ENCODE measurements at places on chromosomes 11 and 22.

- DNase-seq = no peak
Observed at GRCh38 chr11:62599901-62600300, 1.8 kb downstream of the MTA2 start.

DNA sequence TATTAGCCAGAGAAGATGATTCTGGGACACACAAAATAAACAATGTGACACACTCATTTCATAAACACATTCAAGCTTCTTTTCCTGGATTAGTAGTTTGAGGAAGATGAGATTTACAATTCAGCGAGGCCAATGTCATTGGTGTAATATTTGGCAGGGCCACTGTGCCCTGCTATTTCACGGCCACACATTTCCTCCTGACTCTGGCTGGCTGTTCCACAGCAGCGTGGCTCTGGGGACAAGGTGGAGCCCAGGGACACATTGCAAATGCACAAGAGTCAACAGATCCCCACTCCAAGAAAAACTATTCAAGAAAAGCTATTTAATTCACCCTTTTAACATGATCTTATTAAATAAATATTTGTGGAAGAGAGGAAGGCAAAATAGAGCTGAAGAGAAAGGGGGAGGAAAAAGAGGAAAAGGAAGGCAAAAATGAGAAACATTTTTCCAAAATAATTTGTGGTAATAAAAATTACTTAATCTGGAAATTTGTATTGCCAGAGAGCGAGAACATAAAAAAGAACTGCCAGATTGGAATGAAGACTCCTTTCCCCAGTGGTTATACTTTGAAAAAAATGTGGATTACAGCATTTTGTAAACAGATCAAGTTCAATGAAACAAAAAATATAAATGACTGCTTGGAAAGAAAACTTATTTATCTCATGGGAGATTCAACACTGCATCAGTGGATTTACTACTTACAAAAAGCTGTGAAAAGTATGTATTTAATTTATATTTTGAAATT, 27.1 kb downstream of the NXPE2 start:
- no peak for DNase-seq

DNA sequence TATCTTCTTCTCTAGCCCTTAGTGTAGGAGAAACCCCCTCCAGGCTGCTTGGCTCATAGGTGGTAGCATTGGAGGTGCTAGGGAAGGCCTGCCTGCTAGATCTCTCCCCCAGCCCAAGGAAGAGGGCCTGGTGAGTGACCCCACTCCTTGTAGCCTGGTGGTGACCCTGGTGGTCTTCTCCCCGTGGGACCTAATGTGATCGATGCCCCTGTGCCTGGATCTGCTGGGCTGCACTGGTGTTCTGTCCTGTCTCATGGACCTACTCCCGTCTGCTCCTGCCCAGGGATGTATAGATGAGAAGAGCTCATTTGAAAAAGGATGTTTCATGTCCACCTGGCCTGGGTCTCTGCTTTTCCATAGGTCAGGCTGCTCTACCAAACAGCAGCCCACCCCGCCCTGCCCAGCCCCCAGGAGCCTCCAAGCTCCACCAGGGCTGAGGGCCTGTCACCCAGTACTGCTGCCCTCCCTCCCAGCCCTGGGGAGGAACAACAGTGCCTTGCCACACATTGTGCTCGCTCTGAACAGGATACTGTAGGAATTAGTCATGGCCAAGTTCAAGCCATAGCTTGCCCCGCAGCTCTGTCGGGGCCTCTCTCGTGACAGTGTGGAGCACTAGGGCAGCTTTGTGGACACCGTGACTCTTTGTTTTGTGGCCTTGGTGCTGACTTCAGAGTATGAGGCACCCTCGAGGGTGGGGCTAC, 19.7 kb downstream of the SLC37A2 start:
- DNase-seq = no peak

DNA sequence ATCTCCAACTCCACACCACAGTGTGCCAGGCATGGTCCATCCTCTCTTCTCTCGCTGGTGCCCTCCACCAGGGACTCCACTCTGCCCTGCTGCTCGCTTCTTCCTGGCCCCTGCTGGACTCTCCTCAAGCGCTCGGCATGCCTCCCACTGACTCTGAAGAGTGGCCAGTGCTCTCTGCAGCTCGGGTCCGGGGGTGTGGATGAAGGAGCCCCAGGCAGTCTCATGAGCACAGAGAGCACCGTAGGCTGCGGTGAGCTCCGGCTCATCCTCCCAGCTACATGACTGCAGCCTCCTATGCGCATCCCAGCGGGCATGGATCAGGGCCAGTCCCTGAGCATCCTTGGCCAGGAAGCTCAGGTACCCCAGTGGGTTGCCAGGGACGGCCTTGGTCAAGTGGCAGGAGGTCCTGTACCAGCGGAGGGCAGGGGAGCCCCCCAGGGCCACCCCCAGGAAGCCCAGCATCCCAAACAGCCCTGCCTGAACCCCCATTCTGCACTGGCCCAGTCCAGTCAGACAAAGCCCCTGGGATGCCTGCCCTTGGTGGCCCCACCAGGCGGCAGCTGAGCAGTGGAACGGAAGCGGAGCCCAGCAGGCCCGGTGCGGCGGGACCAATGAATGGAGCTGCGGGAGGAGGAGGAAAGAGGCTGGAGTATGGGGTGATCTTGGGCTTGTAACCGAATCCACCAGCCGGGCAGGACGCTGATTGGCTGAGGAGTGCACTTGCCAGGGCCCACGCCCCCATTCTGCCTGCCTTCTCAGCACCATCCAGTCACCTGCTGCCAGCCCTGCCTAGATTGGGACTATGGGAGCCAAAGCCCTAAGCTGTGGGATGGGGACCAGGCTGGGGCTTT, at the start of gene PLA2G3:
Gene PLA2G3, minus strand, starts transcription at position 643 of the 851 bp plus-strand sequence. Its CDS starts 154 bp downstream, at position 489.
- no peak for DNase-seq

- no peak for DNase-seq
Observed at GRCh38 chr11:95230810-95231126, 234 bp downstream of the SESN3 start.

DNA sequence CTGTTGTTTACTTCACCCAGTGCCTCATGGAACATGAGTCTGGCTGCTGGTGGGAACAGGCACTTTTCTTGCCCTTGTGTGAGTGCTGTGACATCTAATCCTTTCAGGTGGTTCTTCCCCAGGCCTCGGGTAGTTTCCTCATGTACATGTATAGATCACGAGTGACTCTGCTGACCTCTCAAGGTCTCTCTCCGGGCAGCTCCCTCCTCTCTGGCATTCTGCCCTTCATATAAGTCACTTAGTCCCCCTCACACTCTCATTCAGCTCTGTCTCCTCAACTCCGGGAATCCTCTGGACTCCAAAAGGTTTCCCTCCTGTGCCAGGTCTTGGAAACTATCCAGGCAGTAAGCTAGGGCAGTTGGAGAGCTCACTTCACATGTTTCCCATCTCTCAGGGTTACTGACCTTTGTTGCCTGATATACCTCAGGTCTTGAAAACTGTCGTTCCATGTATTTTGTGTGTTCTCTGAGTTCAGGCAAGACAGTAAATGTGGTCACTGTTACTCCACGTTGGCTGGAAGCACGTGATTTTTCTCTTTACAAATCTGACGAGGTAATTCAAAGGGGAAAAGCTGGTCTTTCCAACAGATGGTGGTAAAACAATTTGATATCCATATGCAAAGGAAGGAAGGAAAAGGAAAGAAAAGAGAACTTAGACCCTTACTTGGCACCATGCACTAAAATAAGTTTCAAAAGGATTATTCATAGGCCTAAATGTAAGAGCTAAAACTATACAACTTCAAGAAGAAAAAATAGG, 40.5 kb upstream of the PITPNB start:
- no peak for DNase-seq

Data from stimulated activated CD8-positive, alpha-beta memory T cell treated with anti-CD3 and anti-CD28 coated beads, Interleukin-4, amount 100 ng/mL, for 1 hour (primary cell).